ENCODE measurements at places on chromosomes 13 and 19.

DNA sequence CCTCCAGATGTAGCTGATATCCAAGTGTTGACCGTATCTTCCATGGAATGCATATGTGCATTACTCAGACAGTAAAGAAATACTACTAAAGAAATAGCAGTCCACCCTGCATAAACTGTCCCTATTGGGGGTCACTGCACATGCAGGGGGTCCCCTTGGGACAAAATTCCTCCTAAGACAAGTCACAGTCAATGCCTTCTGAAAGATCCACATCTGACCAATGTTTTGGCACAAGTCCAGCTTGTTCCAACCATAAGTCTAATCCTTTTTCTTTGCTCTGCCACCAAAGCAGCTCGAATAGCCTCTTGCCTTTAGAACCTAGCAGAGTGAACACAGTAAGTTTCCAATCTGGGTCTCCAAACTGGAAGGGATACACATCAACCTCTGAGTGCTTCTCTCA is 87.9 kb downstream of the DIAPH3 start:
- DNase-seq = no peak

DNA sequence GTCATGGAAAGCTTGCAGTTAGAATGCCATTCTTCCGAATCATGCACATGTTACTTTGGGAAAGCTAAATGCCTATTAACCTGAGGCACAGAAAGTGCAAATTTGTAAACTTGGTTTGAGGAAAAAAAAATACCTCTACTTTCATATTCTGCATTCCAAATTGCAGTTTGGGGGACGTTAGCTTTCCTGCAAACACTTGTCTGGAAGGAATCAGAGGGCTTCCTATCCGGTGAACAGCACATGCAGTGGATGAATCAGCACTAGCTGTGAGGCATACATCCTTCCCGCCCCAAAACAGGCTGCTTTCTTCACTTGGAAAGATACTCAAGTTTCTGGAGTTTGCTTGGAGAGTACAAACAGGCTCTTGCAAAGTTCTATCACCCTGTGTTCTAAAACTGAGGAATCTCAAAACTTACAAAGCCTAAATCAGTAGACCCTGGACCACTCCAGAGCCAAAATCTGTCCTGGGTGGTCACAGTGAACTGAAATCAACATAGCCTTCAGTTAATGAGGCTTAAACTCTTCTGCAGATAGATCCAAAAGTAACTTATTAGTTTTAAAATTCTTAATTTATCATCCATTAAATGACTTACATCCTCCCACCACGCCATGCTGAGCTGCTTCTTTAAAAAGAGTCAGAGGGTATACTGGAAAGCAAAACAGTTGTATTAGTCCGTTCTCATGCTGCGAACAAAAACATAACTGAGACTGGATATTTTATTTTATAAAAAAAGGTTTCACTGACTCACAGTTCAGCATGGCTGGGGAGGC is 802.3 kb upstream of the ARGLU1 start:
- DNase-seq = no peak

DNA sequence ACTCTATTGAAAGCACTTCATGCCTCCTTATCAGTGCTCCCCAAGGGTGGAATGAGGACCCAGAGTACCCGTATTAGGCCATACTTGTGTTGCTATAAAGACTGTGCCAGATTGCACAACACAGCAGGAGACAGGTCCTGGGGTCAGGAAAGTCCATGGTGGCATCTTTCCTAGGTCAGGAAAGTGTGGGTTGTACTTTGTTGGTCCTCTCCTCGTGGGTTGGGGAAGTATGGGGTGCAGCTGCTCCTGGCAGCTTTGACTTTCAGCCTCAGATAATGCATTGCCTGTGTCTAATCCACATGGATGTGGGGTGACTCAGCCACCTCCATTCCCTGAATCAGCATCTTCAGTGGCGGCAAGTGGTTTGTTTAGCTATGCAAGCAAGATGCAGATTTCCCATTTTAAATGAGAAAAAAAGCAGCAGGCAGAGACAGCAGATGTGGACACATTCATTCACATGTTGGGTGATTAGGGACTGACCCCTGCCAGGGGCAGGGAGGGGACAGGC is 8.4 kb upstream of the CYP2B6 start:
- DNase-seq = no peak

DNA sequence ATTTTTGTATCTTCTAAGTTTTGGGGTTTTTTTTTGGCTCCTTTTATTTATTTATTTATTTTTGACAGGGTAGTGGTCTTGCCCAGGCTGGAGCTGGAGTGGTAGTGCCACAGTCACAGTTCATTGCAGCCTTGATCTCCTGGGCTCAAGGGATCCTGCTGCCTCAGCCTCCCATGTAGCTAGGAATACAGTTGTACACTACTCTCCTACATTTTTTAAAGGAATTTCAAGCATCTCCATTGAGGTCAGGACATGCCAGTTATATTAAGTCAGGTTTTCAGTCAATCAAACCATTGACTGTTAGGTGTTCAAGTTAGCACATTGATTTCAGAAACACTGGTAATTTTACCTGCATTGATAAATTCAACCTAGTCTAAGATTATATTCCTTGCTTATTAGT is 480.5 kb upstream of the SPRY2 start:
- DNase-seq = no peak

DNA sequence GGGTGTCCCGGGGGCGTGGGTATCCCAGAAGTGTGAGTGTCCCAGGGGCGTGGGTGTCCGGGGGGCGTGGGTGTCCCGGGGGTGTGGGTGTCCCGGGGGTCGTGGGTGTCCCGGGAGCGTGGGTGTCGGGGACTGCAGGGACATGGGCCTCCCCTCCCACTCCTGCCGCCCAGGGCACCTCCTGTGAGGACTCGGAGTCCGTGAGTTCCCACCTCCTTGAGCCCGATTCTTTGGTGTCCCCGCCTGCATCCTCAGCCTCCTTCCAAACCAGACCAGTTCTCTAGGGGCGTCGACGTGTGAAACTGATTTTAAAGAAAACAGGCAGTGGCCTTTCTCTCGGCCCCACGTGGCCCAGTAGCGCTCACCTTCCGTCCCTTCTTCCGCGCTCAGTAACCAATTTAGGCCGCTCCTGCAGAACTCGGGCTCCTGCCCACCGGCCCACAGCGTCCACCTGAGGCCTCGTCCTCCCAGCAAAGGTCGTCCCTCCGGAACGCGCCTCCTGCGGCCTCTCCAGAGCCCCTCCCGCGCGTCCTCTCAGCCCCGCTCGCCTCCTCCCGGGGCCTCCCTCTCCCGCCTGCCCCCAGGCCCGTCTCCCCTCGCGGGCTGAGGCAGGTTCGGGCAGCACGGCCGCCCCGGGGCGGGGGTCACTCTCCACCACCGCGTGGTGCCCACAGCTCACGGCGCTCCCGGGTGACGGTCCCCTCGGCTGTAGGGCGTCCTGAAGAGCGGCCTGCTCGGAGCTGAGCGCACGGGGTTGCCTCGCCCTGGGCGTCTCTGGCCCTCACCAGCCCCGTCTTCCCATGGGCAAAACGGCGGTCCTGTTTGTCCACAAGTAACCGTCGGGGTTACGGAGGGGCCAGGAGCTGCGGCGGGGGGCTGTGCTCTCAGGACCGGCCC is 3.8 kb downstream of the F7 start:
- peak; percentile 35 for DNase-seq

DNA sequence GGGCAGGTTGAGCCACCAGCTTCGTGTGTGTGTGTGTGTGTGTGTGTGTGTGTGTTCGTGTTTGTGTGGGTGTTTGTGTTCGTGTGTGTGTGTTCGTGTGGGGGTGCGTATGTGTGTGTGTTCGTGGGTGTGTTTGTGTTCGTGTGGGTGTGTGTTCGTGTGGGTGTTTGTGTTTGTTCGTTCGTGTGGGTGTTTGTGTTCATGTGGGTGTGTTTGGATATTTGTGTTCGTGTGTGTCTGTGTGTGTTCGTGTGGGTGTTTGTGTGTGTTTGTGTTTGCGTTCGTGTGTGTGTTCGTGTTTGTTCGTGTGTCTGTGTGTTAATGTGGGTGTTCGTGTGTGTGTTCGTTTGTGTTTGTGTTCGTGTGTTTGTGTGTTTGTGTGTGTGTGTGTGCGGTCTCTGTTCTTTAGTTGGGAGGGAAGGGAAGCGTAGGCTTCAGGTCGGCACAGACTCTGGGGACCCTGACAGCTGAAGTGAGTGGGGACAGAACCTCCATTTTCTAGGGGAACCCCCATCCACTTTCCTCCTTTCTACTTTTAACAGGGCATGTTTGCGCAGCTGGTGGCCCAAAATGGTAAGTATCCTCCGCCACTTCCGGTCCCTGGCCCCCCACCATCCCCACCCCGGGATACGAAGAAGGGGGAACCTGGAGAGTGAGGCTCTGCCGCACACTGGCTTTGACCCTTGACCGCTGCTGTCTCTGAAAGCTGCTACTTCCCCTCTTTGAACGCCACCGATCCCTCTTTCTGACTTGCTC is 1.6 kb downstream of the TNFSF9 start:
- no peak for DNase-seq

GRCh38 chr19:39595950-39596349 is 6.4 kb upstream of the LGALS13 start:
- DNase-seq = no peak

All from dorsolateral prefrontal cortex (tissue), 122 donors.